ENCODE measurements at places on chromosomes 1 and 21. TPM values are rescaled to one million over a fixed set of nuclear protein-coding genes. Genes with fewer than 3 reads are reported as not detected.

Gene GIPC2
- 0.05 TPM for total RNA-seq

Gene AGMAT
- total RNA-seq = 7.8 TPM

Gene NSUN4
- 14.8 TPM for total RNA-seq

Gene RYR2
- total RNA-seq = 0.05 TPM

Gene NR0B2
- total RNA-seq = 0.10 TPM

Gene NR1I3
- total RNA-seq = not detected

Gene GNG12
- 74.5 TPM for total RNA-seq

Measured in A549 treated with dexamethasone at 1 μM for 4 hours (cell line).